ENCODE measurements at places on chromosomes 12 and 14.

DNA sequence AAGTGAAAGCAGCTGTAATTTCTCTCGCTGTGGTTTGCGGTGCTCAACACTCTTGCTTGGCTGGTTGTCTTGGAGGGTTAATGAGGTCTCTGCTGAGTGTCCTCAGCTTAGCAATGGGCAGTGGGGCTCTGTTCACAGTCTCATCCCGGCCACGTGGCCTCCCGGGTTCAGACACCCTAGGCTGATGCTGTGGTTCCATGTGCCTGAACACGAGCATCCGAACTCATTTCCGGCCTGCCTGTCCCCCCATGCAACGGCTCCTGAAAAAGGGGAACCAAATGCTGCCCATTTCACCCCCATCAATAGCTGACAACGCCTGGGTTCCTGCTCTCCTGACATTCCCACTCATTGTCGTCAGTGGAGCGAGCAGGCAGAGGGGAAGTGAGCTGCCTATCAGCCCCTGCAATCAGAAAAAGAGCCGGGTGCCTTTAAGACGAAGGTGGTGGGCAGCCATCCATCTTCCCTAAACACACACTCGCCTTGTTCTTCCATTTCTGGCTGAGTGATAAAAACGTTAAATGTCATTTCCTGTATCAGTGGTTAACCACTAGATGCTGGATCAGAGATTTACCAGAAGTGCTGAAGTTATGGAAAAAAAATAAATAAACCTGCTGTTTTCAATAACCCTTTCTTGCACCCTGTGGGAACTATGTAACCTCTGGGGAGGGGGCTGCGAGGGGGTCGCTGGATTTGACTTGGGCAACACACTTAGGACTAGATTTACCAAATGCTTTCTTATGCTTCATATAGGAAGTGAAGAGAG lies 60.3 kb upstream of the BCL2L14 start:
- DNase-seq: peak; percentile 36

GRCh38 chr12:93219947-93220346 lies 157.8 kb upstream of the NUDT4 start:
- no peak for DNase-seq

DNA sequence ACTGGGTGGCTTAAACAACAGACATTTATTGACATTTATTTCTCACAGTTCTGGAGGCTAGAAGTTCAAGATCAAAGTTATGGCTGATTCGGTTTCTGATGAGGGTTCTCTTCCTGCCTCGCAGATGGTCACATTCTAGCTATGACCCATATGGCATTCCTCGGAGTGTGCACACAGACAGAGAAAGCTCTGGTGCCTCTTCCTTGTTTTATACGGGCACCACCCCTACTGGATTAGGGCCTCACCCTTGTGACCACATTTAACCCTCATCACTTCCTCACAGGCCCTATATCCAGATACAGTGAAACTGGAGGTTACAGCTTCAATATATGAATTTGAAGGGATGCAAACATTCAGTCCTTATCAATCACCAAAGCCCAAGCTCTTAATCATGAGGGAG lies 77.0 kb upstream of the OVCH1 start:
- no peak for DNase-seq

- no peak for DNase-seq
These were observed 3.7 kb upstream of the DHRS4L2 start for GRCh38 chr14:23984891-23985602.

- DNase-seq: no peak
These were observed 72.4 kb downstream of the MAP1LC3B2 start for GRCh38 chr12:116631619-116632018.

- no peak for DNase-seq
These were observed 136.8 kb downstream of the SRGAP1 start for GRCh38 chr12:63981343-63981742.

GRCh38 chr12:16020031-16020430 lies 108.9 kb downstream of the DERA start:
- no peak for DNase-seq

DNA sequence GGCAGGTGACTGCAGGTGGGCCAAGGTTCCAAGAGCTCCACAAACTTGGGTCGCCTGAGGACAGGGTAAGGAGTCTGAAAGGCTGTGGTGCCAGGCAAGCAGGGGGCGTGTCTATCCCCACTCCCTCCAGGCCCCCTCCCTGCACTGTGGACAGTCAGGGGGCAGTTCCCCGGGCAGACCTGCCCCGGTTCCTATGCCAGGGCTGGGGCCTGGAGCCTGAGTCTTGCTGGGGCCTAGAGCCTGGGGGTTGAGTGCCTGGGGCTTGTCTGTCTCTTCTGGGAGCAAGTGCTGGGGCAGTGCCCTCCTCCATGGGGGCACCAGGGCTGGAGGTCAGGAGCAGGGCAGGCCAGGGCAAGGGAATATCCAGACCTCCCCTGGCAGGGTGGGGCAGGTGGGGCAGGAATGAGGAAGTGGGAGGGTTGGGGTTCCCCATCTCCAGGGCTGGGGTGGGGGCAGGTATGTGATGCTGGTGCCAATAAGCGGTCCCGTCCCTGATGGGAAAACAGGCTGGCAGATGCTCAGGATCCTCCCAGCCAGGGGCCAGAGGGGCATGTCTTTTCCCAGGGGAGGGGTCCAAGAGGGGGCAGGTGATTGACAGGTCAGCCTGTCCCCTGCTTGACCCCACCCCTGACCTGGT lies 11.9 kb upstream of the TNFAIP2 start:
- DNase-seq: no peak

All from NCI-H2029 (cell line).